ENCODE measurements at places on chromosomes 12 and 14. TPM values are rescaled to one million over a fixed set of nuclear protein-coding genes. Genes with fewer than 3 reads are reported as not detected.
A peak's percentile ranks its signal among the peaks of the same experiment; 100 is the strongest.

The DNAH10 gene
- 2.1 TPM for total RNA-seq

GRCh38 chr14:57227083-57227482 is 41.6 kb downstream of the EXOC5 start:
- no peak for DNase-seq

The ADAM20 gene
- total RNA-seq, result 7.1 TPM

GRCh38 chr14:60125918-60126317 is 34.2 kb downstream of the PCNX4 start:
- DNase-seq, result no peak

The RHEBL1 gene
- total RNA-seq, result 0.91 TPM

GRCh38 chr14:92514844-92515514 is 1.4 kb downstream of the RIN3 start:
- DNase-seq, result no peak

The KLRK1 gene
- 0.73 TPM for total RNA-seq

DNA sequence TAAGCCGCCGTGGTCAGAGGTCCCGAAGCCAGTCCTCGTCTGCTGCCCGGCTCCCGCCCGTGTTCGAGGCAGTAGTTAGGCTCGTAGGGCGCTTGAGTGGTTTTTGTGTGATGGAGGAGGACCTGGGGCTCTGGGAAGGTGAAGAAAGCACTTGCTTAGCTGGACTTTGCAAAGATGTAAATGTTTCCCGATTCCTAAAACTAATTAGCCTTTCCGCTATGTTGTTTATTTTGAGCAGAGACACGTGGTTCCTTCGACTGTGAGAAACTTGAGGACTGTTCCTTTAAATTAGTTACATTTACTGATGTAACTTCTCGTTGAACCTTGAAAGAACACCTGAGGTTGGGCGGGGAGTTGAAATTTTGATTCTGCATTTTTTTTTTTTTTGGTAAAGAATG is 33.9 kb downstream of the MIA2 start:
- DNase-seq, result no peak

The GPR135 gene
- total RNA-seq, result 11.7 TPM

DNA sequence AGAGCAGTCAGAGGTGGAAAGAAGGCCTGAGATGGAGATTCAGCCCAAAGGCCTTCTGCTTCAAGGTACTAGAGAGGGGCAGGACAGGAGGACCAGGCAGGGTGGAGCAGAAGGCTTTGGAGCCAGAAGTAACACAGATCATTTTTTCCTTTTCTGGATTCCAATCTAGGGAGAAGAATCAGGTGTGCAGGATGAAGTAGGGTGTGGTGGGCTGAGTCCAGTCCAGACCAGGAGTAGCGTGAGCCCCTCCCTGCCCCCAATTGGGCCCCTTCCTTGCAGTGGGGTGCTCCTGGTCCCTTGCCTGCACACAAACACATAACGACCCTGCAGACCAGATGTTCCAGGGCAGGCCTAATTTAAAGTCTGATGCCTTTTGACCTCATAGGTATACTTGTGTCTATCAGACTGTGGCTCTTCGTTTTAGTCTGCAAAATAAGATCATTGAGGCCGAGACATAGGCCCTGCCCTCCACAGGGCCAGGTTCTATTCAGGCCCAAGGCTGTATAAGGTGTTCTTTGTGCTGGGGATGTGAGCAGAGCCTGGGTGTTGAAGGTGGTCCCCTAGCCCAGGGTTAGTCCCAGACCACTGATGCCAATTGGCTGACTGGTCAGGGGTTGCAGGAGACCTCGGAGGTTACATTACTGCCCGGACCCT is 1.0 kb upstream of the NYNRIN start:
- DNase-seq, result no peak

GRCh38 chr14:74019408-74020137 is 424 bp downstream of the BBOF1 start:
- DNase-seq, result no peak

GRCh38 chr14:89973234-89973823 is 17.6 kb downstream of the TDP1 start:
- peak; percentile 77 for DNase-seq

The EPYC gene
- total RNA-seq, result not detected

GRCh38 chr12:89756194-89756584 is 47.6 kb upstream of the ATP2B1 start:
- no peak for DNase-seq

DNA sequence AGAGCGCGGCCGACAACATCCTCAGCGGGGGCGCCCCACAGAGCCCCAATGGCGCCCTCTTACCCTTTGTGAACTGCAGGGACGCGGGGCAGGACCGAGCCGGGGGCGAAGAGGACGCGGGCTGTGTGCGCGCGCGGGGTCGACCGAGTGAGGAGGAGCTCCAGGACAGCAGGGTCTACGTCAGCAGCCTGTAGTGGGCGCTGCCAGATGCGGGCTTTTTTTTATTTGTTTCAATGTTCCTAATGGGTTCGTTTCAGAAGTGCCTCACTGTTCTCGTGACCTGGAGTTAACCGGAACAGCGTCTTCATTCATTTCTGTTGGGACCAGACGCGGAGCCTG is 103.8 kb upstream of the FKBP4 start:
- DNase-seq, result no peak

DNA sequence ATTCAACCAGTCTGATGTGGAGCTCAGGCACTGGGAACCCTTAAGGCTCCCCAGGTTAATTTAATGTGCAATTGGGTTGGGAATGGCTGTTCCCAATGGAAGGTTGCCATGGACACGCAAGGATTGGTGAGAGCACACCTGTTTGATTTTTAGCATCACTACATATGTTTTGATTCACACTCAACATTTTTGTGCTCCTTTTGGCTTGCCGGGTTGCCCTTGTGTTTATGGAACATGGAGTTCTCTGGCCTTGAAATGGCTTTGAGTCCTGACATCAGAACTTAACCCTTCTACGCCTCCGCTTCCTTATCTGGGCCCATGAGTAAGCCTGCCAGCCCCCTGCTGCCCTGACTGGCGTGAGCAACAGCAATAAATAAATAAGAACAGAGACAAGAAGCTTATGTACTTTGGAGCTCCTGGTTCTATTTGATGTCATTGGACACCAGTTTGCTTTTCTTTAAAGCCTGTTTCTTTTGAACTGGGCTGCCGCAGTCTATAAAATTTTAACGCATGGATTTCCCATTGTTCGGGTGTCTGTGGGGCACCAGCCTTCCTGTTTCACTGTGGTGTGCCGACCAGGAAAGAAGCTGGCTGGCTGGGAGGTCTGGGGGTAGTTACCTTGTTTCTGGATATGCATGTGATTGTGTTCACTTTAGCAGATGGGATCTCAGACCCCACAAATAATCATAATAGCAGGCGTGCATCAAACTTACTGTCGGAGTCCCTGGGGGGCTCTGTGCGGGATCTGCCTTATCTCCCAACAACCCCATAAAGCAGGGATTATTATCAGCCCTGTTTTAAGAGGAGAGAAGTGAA is 27.8 kb downstream of the TBX3 start:
- no peak for DNase-seq

The B4GALNT1 gene
- 36.3 TPM for total RNA-seq

All from cerebellum (tissue), 4 donors.